ENCODE measurements at places on chromosomes 1 and 21.

DNA sequence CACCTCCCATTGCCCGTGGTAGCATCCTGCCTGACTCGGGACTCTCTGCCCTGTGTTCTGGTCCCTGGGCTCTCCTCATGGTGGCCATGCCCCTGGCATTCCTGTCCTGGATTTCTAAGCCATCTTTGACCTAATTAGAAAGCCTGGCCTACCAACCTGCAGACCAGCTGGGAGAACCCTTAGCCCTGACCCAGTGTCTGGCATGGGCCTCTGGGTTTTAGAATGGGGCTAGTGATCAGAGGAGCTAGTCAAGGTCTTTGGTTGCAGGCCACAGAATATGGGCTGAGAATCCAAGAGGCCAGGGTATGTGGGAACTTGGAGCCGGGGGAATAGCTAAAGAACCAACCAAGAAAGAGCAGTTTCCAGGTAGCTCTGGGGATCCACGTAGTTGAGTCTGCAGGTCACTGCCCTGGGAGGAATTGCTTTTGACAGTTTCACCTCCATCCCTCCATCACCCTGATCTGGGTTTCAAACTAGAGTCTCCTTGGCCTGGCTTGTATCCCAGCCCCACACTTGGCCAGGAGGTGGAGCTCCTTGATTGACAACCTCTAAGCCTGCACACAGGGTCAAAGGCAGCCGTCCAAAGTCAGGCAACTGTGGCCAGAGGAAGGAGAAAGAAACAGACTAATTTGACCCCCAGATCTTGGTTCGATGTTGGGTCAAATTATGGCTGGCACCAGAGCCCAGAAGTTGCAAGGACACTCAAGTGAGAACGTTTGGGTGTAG lies 54.7 kb upstream of the ABCG1 start:
- no peak for DNase-seq

GRCh38 chr1:5915587-5916571 lies 76.3 kb downstream of the NPHP4 start:
- DNase-seq = peak; percentile 50

DNA sequence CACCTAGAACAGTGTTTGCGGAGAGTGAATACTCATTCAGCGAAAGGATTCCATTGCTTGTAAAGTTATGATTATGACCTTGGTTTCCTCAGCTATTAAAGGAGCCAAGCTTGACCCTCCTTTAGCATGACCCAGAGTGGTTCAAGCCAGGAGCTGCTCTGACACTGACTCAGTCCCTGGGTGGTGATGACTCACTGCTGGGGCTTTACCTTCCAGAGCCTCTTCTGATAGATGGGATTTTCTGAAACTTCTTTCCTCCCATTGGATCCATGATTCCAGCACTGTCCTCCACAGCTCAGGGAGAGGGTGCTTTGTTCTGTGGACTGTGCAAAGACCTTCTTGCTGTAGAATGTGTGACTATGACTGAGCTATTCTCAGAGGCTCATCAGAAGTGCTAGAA lies 77.4 kb downstream of the S1PR1 start:
- no peak for DNase-seq

GRCh38 chr1:20376171-20376570 lies 85.5 kb downstream of the VWA5B1 start:
- no peak for DNase-seq

Data from hindlimb muscle (tissue), 1 donor.